Activated naive CD4-positive, alpha-beta T cell treated with anti-CD3 and anti-CD28 coated beads, Interleukin-2, amount 50 U/mL, for 16 hours (primary cell): ENCODE measurements at places on chromosomes 12 and 14.

DNA sequence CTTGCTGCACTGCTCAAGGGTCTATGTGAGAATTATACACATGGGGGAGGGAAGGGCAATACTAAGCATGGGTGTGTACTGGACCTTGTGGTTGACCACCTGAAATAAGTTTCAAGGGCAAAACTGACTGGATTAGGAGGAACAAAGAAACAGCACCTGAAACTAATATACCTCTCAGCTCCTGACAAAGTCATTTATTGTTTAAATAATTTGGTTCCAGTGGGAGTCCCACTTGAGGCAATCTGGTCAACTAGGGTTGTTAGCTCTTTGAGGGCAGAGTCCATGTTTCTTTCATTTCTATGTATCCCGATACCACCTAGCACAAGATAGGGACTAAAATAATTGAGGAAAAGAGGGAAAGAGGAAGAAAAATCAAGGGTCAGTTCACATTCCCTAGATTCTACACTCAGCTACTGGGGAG, 45.5 kb downstream of the STXBP6 start:
- no peak for DNase-seq

DNA sequence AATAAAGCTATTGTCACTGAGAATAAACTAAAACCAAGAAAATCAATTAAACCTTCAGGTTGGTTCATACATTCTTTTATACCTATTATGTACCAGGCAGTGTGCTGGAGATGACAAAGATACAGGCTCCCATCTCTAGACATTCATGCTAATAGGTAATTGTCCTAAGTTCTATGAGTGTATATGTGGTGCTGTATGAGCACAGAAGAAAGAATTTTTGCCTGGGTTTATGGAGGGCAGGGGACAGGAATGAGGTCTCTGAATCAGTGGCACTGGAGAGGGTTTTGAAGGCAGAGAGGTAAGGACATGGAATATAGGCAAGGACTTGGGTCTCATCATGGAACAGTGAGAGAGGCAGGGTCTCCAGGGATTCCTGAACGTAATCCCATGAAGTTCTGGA, 38.7 kb downstream of the MAP1LC3B2 start:
- no peak for DNase-seq

- DNase-seq = no peak
Observed at GRCh38 chr14:36300337-36300736, 20.1 kb downstream of the MBIP start.

GRCh38 chr14:60482743-60483142, 3.1 kb downstream of the C14orf39 start:
- DNase-seq = no peak

DNA sequence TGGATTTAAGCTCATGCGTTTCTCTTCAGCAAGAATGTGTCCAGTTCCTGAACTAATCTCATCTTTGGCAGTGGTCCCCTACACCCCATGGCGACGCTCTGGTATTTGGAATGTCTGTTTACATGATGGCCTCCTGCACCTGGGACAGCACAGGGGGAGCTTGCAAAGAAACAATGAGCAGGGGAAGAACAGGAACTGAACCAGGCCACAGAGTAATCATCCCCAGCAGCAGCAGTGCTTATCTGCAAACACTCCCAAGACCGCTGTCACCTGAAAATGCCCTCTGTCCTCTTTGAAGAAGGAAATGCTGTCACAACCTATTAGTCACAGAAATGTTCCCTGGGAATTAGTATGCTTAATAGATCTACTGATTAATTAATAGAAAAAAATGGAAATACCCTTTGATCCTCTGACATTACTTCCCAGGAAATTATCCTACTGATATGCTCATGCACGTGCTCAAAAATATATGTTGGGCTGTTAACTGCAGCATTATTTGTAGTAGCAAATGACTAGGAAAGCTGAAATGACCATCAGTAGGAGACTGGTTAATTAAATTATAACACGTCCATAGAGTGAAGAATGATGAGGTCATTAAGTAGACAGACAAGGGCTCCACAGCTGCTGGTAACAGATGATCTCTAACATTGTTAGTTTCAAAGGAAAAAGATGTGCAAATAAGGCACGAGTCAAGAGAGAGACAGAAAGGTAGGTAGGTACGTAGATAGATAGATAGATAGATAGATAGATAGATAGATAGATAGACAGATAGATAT, 279.3 kb upstream of the FLRT2 start:
- no peak for DNase-seq
